ENCODE measurements at places on chromosomes 4 and X.

DNA sequence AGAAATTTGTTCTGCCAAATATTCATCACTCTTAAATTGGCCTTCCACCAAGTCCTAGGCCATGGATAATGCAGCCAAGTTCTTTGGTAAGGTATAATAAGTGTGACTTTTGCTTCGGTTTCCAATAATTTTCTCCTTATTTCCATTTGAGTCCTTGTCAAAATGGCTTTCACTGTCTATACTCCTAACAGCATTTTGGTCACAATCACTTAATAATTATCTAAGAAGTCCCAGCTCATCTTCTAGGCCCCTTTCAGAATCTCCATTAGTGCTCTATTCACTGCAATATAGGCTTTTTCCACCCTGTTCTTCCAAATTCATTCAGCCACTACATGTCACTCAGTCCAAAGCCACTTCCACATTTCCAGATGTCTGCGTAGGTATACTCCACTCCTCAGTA lies 51.0 kb upstream of the SPIN4 start:
- no peak for DNase-seq

DNA sequence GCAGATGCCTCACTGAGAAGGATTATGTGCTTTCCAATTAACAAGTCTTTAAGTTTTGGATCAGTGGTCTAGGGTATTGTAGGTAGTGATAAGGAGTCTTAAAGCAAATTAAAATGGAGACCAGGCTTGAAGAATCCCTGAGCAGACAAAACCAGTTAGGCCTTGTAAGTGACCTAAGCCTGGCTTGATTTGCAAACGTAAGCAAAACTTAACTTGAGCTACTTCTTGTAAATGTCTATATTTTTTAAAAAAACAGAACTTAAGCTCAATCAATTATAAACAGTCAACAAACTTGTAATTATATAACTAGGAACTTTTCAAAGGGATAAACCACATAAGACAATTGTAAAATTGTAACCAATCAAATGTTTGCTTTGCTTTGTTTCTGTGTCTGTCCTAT lies 72.7 kb upstream of the NALF2 start:
- no peak for DNase-seq

DNA sequence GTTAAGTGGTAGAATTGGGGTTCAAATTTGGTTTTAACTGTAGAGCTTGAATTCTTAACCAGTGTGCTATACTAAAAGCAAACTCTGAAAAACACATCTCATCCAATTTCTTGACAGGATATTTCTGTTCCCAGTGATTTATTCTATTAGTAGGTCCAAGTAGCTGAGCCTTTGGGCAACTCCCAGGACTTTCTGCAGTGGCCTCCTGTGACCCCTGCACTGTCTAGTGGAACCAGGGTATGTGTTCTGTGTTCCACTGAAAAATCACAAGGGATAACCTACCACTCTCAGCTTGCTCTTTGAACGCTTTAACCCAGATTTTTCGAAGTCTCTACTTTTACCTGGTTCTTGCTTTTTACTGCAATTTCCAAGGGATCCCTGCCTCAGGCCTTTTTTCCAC lies 58.0 kb upstream of the SCOC start:
- DNase-seq, result no peak

- peak; percentile 19 for DNase-seq
Observed at GRCh38 chr4:39626261-39626660, 12.4 kb downstream of the SMIM14 start.

GRCh38 chrX:78957768-78958130 lies 12.6 kb downstream of the P2RY10 start:
- DNase-seq, result no peak
